ENCODE measurements at places on chromosomes 13 and 19.

DNA sequence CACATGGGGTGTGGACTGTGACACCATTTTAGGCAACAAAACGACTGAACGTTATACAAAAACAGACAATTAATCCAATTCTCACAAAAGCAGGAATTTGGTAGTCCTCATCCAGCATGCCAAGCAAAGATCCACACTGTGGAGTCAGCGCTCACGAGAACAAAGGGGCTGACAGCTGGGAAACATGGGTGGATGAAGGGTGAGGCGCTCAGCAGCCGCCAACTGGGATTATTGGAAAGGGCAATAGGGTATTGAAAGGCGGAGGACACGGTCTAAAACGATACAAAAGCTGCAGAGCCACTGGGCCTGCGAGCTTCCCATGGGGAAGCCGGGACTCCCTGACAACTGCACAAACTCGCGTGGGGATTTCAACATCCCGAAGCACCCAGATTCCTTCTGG lies 4.7 kb upstream of the ZNF813 start:
- no peak for DNase-seq

DNA sequence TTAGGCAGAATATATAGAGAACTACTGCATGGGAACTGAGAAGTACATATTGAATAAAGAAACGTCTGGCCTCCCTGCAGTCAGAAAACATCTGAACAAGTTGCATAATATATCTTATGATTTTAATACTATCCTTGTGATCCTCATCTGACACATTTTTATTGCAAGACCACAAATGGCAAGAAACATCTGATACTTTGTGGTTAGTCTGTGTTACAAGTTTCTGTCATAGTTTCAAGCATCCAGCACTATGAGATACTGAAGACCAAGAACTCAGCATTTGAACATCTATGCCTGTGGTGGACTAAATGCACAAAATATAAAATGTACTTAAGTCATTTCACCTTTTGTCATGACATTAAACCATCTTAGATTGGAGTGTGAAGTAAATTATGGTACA lies 1175.8 kb upstream of the MIR17HG start:
- DNase-seq, result no peak

DNA sequence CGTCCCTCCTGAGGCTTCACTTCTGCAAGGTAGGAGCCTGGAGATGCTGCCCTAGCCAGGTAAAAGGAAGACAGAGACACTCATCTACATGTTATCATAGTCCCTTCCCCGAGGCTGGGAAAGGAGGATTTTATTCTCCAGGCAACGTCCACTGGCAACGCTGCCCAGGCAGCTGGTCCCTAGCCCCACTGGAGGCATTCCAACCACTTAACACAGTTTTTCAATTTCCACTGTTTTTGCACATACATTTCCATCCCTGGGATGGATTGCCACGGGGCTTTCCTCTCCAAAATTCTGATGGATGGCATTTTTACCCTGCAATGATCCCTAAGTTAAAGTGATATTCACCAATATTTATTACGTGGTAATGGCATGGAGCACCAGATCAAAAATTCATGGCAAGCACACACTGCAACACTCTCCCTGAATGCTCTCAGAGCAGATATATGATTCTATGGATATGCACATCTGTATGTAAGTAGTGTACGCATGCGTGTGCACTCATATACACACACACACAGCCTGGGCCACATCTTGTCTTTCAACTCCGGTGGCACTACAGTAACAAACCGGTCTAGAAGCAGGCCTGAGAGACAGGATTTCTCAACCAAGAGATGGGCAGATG lies 322.3 kb upstream of the TSHZ3 start:
- no peak for DNase-seq

GRCh38 chr13:51997641-51998330 lies 13.5 kb downstream of the ATP7B start:
- DNase-seq, result no peak

GRCh38 chr19:1271528-1272422 lies 2.6 kb downstream of the CIRBP start:
- DNase-seq, result no peak

DNA sequence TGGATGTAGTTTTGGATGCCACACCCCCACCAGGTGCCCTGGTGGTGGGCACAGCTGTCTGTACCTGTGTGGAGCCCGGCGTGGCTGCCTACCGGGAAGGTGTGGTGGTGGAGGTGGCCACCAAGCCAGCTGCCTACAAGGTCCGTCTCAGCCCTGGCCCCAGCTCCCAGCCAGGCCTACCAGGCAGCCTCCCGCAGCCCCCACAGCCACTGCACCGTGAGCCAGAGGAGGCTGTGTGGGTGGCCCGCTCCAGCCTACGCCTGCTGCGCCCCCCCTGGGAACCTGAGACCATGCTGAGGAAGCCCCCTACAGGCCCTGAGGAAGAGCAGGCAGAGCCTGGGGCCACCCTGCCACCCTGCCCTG lies 3.5 kb downstream of the CIC start:
- DNase-seq, result no peak

DNA sequence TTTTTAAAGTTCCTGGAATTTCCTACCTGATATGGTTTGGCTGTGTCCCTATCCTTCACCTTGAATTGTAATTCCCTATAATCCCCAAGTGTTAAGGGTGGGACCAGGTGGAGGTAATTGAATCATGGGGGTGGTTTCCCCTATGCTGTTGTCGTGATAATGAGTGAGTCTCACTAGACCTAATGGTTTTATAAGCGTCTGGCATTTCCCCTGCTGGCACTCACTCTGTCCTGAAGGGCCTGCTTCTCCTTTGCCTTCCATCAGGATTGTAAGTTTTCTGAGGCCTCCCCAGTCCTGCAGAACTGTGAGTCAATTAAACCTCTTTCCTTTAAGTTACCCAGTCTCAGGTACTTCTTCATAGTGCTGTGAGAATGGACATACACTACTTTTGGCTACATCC lies 298.7 kb downstream of the HS6ST3 start:
- no peak for DNase-seq

DNA sequence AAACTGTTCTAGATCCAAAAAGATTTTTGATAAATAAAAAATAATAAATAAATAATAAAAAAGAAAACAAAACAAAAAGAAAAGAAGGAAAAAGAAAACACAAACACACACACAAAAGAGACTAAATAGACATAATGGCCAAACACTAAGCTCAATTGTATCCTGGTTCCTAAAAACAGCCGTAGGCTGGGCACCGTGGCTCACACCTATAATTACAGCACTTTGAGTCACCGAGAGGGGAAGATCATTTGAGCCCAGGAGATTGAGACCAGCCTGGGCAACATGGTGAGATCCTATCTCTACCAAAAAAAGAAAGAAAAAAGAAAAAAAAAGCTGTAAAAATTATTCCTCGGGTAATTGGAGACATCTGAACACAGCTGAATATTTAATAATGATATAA lies 8.9 kb downstream of the ETHE1 start:
- DNase-seq, result no peak

GRCh38 chr13:51599444-51600176 lies 15.3 kb downstream of the WDFY2 start:
- no peak for DNase-seq

GRCh38 chr13:105368781-105369180 lies 1166.7 kb downstream of the EFNB2 start:
- no peak for DNase-seq

- DNase-seq, result no peak
Observed at GRCh38 chr13:40484101-40484800, 182.2 kb downstream of the FOXO1 start.

DNA sequence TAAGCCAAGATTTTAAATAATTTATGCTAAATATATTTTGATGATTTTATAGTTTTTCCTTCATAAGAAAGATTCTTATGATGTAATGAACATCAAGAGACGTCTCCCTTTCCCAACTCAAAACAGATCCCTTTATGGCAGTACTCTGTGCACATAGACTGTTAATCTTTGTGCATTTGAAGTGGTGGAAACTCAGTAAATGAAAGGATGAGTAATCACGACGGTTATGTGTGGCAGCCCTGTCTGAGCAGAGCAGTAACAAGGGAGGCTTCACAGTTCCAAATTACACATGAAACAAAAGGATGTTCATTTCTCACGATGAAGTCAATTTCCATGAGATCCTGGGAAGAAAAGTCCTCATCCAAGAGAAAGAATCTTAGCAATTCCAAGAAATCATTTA lies 498.1 kb downstream of the KLF5 start:
- no peak for DNase-seq

DNA sequence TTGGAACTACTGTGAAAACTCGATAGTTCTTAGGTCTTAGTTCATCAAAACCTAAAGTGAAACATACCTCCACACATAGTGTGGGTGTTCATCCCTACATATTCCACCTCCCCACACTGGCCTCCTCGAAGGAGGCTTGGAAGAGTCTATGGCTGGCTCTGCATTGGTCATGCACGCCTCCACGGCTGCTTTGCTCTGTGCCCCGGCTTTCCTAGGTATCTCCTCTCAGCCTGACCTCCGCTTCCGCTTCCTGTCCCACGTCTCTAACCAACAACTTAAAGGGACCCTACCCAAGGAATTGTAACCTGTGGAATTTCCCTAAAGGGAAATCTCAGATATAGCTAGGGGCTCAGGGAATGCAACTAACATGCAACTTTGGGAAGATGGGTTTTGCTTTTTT lies 79.7 kb upstream of the MBNL2 start:
- no peak for DNase-seq

GRCh38 chr13:98979012-98979660 lies 1.3 kb upstream of the DOCK9 start:
- no peak for DNase-seq

- no peak for DNase-seq
Observed at GRCh38 chr13:33078263-33078662, 62.0 kb downstream of the KL start.

- no peak for DNase-seq
Observed at GRCh38 chr13:50132904-50133357, 117.7 kb downstream of the KCNRG start.

DNA sequence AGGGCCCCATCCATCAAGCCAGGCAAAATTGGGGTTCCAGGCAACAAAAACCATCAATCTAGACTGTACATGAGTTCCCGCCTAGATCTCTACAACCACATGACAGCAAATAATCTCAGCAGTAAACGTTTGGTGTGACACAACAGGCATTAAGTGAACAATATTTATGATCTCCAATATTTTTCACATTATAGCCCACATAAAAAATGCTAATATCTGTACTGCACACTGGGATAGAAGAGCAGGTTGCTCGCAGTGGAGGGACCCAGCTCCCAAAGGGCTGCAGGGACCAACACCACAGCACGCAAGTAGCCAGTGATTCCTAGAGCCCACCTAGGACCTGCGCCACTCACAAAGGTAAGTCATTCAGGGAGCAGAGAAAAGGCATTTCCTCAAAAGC lies 25.9 kb downstream of the LATS2 start:
- no peak for DNase-seq

Measured in NCI-H187 (cell line).